ELF-1 (cell line): ENCODE measurements at places on chromosomes 13 and 19.

- no peak for DNase-seq
Observed at GRCh38 chr13:30766231-30766630, 30.9 kb downstream of the ALOX5AP start.

- no peak for DNase-seq
Observed at GRCh38 chr19:13583114-13583513, 76.8 kb upstream of the CACNA1A start.

GRCh38 chr19:17499648-17500446, 11.6 kb upstream of the PGLS start:
- DNase-seq, result peak; percentile 29

GRCh38 chr13:49759503-49759902, 33.0 kb downstream of the KPNA3 start:
- no peak for DNase-seq

DNA sequence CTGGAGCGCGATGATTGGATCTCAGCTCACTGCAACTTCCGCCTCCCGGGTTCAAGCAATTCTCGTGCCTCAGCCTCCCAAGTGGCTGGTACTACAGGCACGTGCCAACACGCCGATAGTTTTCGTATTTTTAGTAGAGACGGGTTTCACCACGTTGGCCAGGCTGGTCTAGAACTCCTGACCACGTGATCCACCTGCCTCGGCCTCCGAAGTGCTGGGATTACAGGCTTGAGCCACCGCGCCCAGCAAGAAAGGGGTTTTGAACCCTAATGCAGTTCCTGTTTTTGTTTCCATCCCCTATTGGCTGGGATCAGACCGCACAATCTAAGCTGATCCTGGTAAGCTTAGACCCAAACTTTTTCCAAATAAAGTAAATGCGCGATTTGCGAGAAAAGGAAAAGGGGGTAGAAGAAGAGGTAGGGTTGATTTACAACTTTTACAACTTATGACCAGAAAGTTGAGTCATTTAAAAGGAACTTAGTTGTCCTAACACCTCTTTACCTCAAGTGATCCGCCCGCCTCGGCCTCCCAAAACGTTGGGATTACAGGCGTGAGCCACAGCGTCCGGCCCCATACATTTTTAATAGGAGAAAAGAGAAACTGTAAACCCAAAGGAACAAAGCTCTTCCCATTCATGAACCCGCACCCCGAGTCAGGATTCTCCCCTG, 764 bp downstream of the ZNF626 start:
- DNase-seq, result peak; percentile 65

DNA sequence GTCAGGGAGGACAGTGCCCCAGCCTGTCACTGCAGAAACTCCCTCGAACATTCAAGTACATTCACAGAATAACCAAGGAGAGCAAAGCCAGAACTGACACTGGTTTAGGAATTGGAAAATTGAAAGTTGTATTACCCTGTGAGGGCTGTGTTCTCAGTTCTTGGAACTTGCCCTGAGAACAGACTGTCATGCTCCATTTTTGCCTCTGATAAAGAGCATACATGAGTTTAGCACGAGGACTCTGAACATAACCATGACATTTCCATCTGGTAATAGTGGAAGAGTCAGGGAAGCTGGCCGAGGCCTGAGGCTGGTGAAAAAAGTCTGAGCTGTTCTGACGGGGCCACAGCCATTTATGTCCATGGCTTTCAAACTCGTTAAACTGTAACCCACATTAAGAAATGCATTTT, 15.2 kb upstream of the SLC25A30 start:
- DNase-seq, result no peak

GRCh38 chr19:30810726-30811125, 438.5 kb downstream of the ZNF536 start:
- DNase-seq, result no peak

DNA sequence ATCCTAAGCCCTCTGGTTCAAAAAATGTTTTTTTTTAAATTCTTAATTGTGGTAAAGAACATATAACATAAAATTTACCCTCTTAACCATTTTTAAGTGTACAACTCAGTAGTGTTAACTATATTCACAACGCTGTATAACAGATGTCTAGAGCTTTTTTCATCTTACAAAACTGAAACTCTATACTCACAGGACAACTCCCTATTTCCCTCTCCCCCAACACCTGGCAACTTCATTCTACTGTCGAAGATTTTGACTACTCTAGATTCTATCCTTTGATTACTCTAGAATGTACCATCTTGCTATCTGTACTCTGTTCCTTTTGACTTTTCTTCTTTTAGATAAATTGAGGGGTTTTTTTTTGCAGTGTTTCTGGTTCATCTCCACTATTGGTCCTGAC, 200.4 kb downstream of the KLF12 start:
- DNase-seq, result no peak

DNA sequence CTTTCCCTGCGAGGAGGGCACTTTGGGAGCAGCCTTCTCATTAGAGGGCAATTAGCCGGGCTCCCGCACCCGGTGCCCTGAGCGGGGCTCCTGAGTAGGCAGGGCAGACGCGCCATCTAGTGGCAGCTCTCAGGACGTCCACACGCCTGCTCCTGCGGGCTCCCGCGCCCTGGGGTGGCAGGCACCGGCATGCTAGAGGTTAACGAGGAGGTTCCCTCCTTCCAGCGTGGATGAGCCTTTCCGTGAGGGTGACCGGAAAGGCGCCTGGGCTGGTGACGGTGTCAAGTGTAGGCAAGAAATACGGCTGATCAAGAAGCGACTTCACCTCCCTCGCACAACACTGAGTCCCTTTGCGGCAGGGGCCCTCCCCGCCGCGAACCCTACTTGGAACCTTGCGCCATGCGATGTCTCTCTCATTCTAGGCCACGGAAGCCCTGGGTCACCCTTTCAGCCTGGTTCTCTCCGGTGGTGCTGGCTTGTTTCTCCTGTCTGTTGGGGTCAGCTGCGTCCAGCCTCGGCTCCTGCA, 67.7 kb downstream of the ALOX5AP start:
- peak; percentile 86 for DNase-seq

DNA sequence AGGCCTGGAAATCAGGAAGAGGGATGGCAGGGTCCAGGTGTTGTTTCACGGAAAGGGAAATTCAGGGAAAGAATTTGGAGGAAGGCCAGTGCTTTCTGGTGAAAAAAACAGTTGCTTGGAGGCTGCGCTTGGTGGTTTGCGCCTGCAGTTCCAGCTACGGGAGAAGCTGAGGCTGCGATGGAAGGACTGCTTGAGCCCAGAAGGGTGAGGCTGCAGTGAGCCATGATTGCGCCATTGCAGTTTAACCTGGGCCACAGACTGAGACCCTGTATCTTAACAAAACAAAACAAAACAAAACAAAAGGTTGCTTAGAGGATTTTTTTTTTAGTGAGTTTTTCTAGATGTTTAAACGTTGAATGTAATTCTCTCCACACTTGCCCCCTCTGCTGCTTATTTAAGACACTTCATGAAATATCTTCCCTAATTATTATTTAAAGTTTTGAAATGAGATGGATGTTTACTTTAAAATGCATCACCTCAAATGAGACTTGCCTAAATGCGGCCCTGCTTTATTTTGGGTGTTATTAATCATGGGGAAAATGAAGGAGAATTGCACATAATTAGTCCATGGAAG, 75.4 kb upstream of the TRPC4 start:
- DNase-seq, result no peak

- DNase-seq, result no peak
Observed at GRCh38 chr13:43822969-43823368, 36.2 kb upstream of the ENOX1 start.

GRCh38 chr13:113337556-113337955, 26.4 kb downstream of the GRTP1 start:
- DNase-seq, result peak; percentile 54

- DNase-seq, result no peak
Observed at GRCh38 chr19:13931391-13932148, 6.6 kb downstream of the PODNL1 start.

DNA sequence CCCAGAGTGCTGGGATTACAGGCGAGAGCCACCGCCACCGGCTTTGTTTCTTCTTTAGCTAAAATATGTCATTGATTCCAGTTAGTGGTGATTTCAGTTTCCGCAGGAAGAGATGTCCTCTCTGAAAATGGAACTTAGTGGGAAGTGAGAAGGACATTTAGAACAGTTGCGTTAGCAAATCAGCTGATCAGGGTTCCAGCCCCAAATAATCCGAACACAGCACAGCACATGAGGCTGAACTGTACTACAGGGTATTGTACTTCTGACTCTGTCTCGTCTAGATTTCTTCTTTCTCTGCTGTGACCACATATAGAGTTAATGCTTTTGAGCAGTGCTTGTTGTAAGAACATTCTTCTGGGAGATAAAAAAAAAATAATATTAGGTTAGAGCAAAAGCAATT, 314.4 kb downstream of the MYO16 start:
- DNase-seq, result no peak

DNA sequence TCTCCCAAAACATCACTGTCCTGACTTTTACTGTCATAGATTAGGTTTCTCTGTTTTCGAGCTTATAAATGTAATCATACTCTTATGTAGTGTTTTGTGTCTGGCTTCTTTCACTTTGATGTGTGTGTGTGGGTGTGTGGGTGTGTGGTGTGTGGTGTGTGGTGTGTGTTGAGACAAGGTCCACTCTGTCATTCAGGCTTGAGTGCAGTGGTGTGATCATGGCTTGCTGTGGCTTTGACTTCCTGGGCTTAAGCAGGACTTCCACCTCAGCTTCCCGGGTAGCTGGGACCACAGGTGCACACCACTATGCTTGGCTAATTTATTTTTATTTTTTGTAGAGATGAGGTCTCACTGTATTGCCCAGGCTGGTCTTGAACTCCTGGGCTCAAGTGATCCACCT, 59.6 kb downstream of the PDS5B start:
- no peak for DNase-seq
